NCI-H460 (cell line): ENCODE measurements at places on chromosomes 5 and 9. TPM values are rescaled to one million over a fixed set of nuclear protein-coding genes. Genes with fewer than 3 reads are reported as not detected.

GRCh38 chr9:89426384-89426961, 71.4 kb downstream of the SEMA4D start:
- DNase-seq = no peak

DNA sequence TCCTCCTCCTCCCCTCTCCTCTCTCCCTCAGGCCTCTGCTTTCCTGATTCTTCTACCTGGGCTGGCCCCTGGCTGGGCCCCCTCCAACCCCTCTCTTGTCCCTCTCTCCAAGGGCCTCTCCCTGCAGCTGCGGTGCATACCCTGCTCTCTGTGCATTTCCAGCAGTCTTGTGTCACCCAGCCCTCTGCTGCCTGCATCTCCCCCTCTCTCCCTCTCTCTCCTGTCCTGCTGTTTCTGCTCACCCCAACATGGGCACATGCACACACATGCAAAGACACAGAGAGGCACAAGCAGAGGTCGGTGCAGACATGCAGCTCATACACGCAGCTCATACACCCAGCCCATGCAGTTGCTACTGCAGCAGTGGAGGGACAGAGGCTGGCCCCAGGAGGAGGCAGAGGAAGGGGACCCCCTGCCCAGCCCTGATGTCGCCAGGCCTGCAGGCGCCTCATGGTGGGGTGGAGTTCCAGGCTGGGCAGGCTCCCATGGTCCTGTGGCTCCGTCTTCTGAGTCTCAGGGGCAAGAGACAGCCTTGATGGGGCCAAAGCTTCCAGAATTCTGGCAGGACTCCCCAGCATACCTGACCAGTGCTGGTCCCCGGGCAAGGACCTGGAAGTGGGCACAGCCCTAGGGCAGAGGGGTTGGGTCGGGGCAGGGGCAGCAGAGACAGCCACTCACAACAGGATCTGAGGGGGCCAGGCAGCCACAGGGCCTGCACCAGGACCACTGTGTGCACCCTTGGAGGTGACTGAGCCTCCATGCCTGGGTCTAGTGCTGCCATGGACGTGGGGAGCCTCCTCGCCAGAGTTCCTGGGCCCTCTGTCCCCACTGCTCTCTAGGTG, 216.9 kb downstream of the C9orf50 start:
- no peak for DNase-seq

DNA sequence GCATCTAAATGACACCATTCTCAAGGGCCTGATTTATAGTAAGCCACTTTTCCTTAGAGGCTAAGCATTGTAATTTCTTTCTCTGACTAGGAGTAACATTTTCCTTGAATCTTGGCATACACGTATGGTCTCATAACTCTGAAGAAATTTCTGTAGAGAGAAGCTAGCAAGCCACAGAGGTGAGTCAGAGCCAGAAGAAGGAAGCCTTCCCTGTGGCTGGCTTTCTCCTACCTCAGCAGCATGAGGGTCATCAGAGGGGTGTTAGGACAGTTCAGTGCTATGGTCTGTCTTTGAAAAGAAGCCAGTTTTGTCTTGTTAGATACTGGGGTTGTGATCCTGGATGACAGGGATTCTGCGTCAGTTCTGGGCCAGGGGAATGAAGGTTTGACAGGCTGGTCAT, 3.2 kb downstream of the SNX30 start:
- DNase-seq = no peak

DNA sequence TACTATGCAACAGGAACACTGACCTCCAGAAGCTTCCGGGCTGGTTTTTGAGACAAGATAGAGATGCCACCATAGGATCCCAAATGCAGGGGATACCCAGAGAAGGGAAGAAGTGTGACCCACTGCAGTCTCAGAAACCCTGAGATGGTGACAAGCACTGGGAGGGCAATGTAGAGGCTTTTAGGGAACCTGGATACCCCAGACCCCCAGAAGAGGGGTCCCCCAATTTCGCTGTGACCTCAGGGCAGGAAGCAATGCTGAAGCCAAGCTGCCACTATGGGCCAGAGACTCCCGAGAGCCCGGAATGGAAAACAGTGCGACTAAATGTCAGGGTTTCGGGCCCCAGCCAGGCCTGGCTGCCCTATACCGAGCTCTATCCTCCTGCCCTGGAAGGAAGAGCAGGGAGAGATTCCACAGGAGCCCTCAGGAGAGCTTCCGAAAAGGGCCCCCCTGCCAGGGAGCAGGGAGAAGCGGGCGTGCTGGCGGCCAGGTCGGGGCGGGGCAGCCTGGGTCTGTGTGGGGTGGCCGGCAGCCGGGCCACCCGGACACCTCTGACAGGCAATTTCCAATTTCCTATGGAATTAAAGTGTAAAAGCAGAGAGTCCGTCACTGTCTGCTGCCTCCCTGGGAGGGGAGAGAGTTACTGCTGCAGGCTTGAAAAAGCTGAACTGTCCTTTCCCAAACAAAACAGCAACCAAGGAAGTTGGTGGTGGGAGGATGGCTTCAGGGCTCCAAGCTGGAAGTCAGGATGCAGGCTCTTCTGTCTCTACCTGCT, 154.2 kb downstream of the FGF18 start:
- DNase-seq = no peak

DNA sequence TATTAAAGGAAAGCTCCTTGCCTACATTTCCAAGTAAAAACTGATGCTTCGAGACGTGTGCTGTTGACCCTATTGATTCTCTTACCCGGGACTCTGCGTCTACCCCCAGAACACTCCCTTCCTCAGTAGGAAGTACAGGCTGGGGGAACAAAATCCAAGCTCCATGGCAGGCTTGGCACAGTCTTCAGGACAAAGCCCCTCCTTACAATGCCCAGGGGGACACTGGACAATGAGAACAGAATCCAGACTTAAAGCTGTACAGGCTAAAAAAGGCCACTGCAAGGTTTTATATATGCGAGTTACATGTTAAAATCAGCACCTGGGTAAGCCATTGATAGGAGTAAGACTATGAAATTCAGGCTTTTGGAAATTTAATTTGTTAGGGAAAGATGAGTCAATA, 250.6 kb upstream of the DAPK1 start:
- DNase-seq = no peak

DNA sequence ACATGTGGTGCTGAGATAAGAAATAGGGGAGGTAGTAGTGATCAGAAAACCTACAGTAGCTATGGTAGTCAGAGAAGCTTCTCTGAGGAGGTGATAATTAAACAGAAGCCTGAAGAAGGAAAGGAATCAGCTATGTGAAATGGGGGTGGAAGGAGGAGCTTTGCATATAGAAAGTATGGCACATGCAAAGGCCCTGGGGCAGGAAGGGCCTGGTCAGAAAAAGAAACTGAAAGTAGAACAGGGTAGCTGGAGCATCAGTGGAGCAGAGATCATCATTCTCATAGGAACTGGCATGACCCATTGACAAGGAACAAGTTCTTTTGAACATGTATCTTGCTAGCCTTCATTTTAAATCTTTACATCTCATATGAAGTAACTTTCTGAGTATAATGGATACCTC, 80.7 kb upstream of the ADRA1B start:
- no peak for DNase-seq

DNA sequence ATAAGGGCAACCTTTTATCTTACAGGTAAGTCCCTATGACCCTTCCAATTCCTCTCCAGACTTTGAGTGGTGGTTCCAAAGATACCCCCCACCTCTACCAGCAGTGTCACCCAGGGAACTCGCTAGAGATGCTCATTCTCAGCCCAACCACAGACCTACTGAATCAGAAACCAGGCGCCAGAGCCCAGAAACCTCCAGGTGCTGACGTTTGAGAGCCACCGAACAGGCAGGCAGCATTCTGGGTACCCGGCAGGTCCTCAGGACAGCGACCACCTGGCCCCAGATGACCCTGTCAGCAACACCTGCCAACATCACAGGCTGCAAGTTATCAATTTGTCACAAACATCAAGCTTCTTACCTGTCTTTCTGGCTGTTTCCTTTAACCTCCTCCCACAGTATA, 19.5 kb downstream of the RAPGEF1 start:
- DNase-seq = no peak

GRCh38 chr9:76294301-76294700, 99.9 kb downstream of the RFK start:
- DNase-seq = no peak

The F2RL2 gene
- total RNA-seq = 37.5 and 41.5 TPM in 2 replicates

The PROB1 gene
- total RNA-seq = 1.5 and 1.8 TPM in 2 replicates

The SPATA31A6 gene
- not detected in 2 replicates for total RNA-seq
